ENCODE measurements at places on chromosomes 11 and 22.

GRCh38 chr11:69834251-69834650 is 15.0 kb upstream of the FGF3 start:
- no peak for DNase-seq

DNA sequence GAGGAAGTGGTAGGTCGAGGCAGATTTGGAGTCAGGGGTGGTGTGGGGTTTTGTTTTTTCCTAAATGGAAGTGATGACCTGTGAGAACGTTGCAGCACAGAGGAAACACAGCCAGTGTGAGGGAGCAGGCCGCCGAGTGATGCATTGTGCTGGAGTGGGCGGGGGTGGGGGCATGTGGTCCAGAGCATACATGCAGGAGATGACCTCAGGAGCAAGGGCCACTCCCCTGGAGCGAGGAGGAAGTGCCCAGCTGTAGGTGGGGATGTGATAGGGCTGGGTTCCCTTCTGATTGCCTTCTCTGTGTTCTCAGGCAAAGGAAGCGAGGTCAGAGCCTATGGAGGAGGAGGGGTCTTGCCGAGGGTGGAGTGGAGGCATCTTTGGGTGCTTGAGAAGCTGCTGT is 81.4 kb downstream of the PPP6R3 start:
- no peak for DNase-seq

DNA sequence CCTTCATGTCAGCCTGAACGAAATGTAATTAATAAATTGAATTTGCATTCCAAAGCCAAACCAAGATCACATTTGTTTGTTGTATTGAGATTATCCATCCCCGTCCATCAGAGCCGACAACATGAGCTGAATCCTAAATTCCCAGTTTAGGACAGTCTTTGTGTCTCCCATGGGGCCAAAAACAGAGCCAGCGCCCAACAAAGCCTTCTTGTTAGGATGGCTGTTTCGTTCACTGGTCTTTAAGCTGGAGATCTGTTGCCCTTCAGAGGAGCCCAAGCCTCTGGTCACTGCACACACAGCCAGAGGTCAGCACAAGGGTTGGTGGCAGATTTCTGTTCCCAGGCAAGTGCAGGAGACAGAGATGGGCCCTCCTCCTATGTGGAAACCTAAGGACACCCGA is 25.8 kb downstream of the DSCAML1 start:
- DNase-seq, result no peak

GRCh38 chr11:100687054-100687629 is at the start of gene ARHGAP42:
ARHGAP42 (plus strand) TSS chr11:100687288; CDS start chr11:100687679, 391 bp downstream.
- peak; percentile 87 for DNase-seq

DNA sequence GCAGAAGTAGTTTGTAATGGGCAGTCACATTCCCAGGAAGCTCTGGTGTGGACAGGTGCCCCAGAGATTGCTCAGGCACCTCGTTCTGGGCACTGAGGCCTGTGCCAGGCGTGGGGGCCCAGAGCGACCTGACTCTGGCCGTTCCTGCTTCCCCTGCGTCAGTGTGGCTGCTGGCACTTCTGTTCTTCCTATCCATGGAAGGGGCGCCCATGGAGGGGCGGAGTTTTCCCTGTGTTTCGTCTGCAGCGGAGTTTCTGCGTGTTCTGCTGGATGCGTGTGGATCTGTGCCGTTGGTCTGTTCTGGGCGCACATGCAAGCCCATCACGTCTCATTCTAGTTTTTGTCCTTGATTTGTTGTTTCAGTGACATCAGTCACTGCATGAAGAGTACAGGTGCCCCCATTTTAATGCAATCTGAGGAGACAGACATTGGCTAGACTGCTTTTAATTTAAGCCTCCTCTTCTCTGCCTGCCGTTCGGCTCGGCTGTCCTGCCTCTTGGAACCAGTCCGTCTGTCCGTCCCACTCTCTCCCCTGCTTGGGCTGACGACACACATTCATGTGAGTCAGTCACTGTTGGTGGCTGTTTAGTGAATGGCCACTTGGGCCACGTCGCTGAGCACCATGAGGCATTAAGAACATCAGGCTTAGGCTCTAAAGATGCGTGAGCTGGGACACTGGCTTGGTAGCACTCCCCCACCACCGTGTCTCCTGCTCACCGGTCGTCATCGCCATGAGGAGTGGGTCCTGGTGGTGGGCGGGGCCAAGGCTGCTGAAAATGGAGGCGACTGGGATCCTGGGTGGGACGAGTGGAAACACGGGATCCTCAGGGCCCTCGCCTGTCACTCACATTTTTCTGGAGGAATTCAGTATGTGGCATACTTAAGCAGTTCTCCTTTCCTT is 255.8 kb downstream of the TBC1D22A start:
- DNase-seq, result no peak

- DNase-seq, result no peak
Observed at GRCh38 chr22:49168219-49168813, 659.4 kb downstream of the BRD1 start.

GRCh38 chr11:27395556-27396258 is 32.7 kb upstream of the CCDC34 start:
- no peak for DNase-seq

GRCh38 chr22:19039796-19040280 is 82.4 kb downstream of the DGCR2 start:
- DNase-seq, result no peak

GRCh38 chr11:8661001-8661795 is 21.3 kb downstream of the TRIM66 start:
- no peak for DNase-seq
